ENCODE measurements at places on chromosomes 4 and X. TPM values are rescaled to one million over a fixed set of nuclear protein-coding genes. Genes with fewer than 3 reads are reported as not detected.
A peak's percentile ranks its signal among the peaks of the same experiment; 100 is the strongest.

TSPAN7 gene
- total RNA-seq, result 42.6 TPM

ADH7 gene
- not detected for total RNA-seq

IL2 gene
- total RNA-seq, result 1.8 TPM

P2RY4 gene
- total RNA-seq, result 0.30 TPM

YIPF6 gene
- total RNA-seq, result 42.4 TPM

GAGE12E gene
- not detected for total RNA-seq

DUX4 gene
- total RNA-seq, result not detected

DNA sequence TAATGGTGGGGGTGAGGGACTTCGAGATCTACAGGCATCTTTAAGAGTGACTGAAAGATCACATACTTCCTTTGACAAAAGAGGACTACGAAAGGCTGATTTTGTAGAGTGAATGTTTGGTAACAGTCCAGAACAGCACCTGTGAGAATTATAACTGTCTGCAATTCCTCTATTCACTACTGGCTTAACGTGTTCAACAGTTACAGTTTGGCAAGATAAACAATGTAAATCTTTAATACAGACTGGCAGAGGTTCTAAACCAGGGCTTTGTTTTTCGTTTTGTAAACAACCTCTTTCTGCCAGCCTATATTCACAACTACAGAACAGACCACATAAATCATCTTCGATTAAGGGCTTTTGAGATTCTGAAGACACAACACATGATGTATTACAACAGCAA lies 66.9 kb downstream of the NCAPG start:
- no peaks in the 10 kb centered on the region for H3K36me3 ChIP-seq
- H3K27me3 ChIP-seq, result no peaks in the 10 kb centered on the region
- no peak for DNase-seq
- H3K4me3 ChIP-seq, result no peak overlapping the region

GRCh38 chrX:114800719-114801118 lies 216.7 kb downstream of the IL13RA2 start:
- H3K27me3 ChIP-seq, result no peaks in the 10 kb centered on the region
- H3K36me3 ChIP-seq, result no peaks in the 10 kb centered on the region

DNA sequence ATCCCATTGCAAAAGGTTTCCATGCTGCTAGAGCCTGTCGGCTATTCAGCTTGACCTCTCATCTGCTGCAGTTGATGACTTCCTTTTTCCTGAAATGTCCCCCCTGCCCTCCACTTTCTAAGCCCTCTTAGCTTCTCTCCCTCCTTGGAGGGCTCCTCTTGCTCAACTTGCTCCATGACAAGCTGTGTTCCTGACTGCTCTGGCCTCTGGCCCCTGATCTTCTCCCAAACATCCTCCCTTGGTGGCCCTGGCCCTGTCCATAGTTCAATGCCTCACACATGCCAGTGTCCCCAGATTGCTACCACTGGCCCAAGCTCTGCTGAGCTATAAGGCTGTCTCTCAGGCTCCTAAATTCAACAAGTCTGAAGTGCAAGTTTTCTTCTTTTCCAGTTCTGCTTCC lies 29.6 kb downstream of the RASL11B start:
- H3K4me3 ChIP-seq, result no peak overlapping the region
- no peaks in the 10 kb centered on the region for H3K36me3 ChIP-seq
- no peak overlapping the region for H3K27ac ChIP-seq
- no peaks in the 10 kb centered on the region for H3K4me1 ChIP-seq
- H3K27me3 ChIP-seq, result no peaks in the 10 kb centered on the region

DNA sequence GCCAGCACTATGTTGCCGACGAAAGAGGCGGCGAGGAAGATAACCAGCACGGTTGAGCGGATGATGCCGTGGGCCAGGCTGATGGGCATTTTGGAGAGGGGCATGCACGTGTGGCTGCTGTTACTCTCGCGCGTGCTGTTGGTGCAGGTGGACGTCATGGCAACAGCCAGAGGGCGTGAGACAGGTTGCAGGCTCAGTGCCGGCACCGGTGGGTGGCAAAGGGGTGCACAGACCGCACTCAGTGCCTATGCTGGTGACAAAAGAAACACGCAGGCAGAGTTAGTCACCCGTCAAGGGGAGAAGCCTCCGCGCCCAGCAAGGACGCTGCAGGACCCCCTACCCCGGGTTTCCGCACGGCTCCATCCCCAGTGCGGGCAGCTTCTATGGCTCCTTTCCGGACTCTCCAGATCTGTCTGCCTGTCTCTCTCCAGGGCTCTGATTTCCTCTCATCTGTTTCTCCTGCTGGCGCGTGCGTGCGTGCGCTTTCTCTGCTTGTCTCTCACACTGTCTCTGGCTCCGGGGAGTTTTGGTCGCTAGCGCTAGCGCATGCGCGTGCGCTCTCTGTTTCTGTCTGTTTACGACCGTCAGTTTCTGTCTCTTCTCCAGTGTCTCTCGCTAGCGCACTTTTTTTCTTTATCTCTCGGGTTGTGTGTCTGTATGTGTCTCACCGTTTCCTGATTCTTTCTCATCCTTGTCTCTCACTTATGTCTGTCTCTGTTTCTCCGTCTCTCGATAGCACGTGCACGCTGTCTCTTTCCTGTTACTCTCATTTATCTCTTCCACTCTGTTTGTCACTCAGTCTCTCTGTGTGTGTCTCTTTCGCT lies 2.1 kb downstream of the GPR101 start:
- H3K36me3 ChIP-seq, result no peaks in the 10 kb centered on the region
- peaks cover 3% of the 10 kb centered on the region for H3K4me1 ChIP-seq
- H3K27me3 ChIP-seq, result no peaks in the 10 kb centered on the region
- no peak for DNase-seq
- H3K27ac ChIP-seq, result no peak overlapping the region
- H3K4me3 ChIP-seq, result no peak overlapping the region

GRCh38 chr4:76342191-76342590 lies 35.7 kb downstream of the STBD1 start:
- H3K4me1 ChIP-seq, result no peaks in the 10 kb centered on the region
- no peaks in the 10 kb centered on the region for H3K27me3 ChIP-seq
- no peak for DNase-seq
- H3K4me3 ChIP-seq, result no peak overlapping the region

GRCh38 chr4:148778980-148779675 lies 336.9 kb upstream of the NR3C2 start:
- H3K27me3 ChIP-seq, result no peaks in the 10 kb centered on the region
- H3K4me3 ChIP-seq, result no peak overlapping the region
- DNase-seq, result no peak
- no peaks in the 10 kb centered on the region for H3K4me1 ChIP-seq
- H3K27ac ChIP-seq, result no peak overlapping the region

GRCh38 chr4:152618971-152619370 lies 60.8 kb downstream of the TMEM154 start:
- no peak for DNase-seq
- H3K4me3 ChIP-seq, result no peak overlapping the region
- no peaks in the 10 kb centered on the region for H3K4me1 ChIP-seq
- H3K27ac ChIP-seq, result no peak overlapping the region

DNA sequence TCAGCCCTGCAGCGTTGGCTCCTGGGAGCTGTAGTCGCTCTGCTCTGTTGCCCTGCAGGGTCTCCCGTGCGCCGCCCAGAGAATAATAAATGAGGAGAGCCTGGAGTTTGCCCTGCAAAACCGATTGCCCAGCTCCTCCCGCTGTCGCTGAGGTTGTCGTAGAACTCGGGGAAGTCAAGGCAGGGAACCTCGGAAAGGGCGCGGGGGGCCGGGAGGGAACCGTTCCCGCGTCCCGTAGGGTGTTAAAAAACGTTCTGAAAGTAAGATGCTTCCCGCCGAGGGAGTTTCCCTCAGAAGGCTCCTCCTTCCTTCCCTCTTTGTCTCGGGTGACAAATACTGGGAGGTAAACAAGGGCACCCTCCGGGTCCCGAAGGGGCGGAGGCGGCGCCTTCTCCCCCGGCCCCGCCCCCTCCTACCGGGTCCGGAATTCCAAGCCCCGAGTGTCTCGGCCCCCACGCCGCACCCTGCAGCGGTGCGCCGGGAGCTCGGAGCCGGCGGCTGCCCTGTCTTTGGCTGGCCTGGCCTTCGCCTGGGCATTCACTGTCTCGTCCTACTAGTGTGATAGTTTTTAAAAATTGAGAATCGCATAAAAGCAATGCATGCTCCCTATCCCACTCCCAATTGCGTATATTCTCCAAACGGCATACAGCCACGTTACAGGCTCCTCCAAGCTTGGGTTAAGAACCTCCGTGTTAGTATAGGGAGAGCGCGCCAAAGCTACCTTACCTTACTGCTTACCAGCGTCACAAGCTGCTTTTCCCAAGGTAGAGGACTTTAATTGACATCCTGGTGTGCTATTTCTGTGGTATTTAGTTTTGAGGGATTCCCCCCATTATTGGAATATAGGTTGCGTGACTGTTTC lies 964 bp upstream of the HMGB2 start:
- H3K27ac ChIP-seq, result peak overlapping the region; percentile 99
- no peaks in the 10 kb centered on the region for H3K27me3 ChIP-seq
- peak; percentile 79 for DNase-seq
- H3K4me3 ChIP-seq, result peak overlapping the region; percentile 93
- H3K36me3 ChIP-seq, result no peaks in the 10 kb centered on the region

DNA sequence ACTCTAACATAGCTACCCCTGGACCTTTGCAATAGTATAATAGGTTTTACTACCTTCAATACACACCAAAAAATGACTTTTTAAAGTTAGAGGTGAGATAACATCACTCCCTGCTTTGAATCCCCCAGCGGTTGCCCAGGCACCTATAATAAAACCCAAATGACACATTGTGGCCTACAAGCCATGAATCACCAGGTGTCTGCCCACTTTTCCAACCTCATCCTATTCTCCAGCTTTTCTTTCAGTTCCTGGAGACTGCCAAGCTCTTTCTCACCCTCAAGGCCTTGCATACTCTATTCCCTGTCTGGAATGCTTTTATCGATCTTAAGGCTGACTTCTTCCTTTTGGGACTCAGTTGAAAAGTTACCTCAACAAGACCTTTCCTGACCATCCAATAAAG lies 16.4 kb upstream of the PRSS48 start:
- no peaks in the 10 kb centered on the region for H3K36me3 ChIP-seq
- DNase-seq, result no peak
- no peaks in the 10 kb centered on the region for H3K27me3 ChIP-seq
- H3K4me1 ChIP-seq, result peaks cover 9% of the 10 kb centered on the region
- H3K4me3 ChIP-seq, result no peak overlapping the region

- no peak for DNase-seq
- H3K4me3 ChIP-seq, result no peak overlapping the region
- no peaks in the 10 kb centered on the region for H3K4me1 ChIP-seq
- no peaks in the 10 kb centered on the region for H3K36me3 ChIP-seq
- no peak overlapping the region for H3K27ac ChIP-seq
These were observed 217.0 kb upstream of the FAT4 start for GRCh38 chr4:125097729-125098128.

- DNase-seq, result no peak
- H3K27ac ChIP-seq, result no peak overlapping the region
- H3K4me1 ChIP-seq, result no peaks in the 10 kb centered on the region
- no peaks in the 10 kb centered on the region for H3K36me3 ChIP-seq
These were observed 16.3 kb upstream of the MAOB start for GRCh38 chrX:43898406-43899035.

DNA sequence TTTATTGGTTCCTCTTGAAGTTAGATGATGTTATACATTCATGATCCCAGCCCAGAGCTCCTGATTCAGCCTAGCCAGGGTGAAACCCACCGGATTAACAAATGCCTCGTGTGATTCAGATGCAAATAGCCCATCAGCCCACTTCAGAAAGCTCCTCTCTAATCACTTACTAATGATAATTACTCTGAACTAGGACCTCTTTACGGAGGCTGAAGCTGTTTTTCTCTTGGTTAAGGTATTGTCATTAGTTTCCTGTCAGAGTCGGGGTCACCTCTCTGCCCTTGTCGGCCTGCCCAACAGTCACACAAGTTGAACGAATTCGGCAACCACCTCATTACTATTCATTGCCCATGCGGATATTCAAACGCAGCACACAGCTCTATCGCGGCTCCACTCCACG lies 36.6 kb downstream of the ZFP42 start:
- no peak overlapping the region for H3K27ac ChIP-seq
- no peaks in the 10 kb centered on the region for H3K27me3 ChIP-seq
- no peak for DNase-seq
- H3K4me1 ChIP-seq, result no peaks in the 10 kb centered on the region

DNA sequence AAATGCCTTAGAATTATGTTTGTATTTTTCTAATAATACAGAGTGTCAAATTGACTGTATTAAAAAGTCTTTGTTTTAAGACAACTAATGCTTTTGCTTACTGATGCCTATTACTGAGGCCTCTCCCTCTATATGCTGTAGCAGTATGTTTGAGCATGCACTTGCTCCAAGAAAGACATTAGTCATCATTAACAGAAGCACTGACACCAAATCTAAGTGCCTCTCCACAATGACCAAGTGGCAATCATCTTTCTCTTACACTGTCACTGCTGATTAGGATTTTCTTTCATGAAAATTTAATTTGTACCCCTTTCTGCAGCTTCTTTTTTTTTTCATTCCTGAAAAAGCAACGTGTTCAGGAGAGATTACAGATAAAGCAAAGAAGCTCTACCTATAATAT lies 11.1 kb upstream of the MAB21L2 start:
- no peak overlapping the region for H3K27ac ChIP-seq
- H3K4me3 ChIP-seq, result no peak overlapping the region
- no peaks in the 10 kb centered on the region for H3K4me1 ChIP-seq
- H3K27me3 ChIP-seq, result no peaks in the 10 kb centered on the region
- no peaks in the 10 kb centered on the region for H3K36me3 ChIP-seq

DNA sequence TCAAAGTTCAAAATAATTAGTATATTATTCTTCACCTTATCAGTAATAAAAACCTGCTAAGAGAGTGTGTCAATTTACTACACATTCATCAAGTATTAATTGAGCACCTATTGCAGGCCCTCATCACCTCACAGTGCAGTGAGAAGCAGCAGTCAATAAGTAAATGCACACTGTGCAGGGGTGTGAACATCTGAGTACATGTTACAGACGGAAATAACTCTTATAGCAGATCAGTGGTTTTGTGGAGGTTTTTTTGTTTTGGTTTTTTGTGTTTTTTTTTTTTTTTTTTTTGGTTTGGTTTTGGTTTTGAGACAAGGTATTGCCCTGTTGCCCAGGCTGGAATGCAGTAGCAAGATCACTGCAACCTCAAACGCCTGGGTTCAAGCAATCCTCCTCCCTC lies 20.3 kb downstream of the KLF3 start:
- H3K4me1 ChIP-seq, result peaks cover 48% of the 10 kb centered on the region
- H3K27me3 ChIP-seq, result no peaks in the 10 kb centered on the region
- H3K36me3 ChIP-seq, result peaks cover 71% of the 10 kb centered on the region
- H3K27ac ChIP-seq, result no peak overlapping the region

DNA sequence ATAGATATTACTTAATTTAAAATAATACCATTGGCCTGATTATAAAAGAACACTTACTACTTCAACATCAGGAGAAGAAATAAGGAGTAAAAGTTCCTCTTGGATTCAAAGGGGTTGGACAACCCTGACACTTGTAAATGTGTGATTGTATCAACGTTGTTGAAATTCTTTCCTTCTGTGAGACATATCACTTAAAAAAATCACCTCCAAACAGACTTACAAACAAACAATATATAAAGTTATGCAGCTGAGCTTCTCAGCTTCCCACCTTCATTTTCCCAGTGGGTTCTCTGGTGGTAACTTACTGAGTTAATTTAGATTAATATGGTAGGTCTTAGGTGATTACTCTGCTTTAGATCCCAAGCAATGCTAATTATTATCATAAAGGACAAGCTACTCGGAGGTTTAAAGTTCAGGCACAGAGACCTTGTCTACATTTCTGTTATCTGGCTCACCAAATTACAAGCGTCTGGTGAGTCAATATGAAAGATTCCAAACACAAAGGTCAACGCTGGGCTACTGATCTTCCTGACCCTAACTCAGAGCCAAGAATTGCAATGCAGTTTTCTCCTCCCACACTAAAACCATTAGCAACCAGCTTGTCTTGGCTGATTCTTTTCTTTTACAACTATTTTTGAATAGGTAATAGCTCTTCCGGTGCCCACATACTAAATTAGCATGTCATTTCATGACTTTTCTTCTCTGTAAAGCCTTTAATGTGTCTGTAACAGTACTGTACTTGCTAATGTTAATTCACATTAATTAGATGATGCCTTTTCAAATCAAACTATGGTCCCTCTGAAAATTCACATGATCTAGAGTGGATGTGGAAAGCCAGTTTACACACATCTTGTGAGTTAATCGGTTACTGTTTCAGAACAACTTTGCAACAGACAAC lies 157.6 kb downstream of the RASL11B start:
- no peak for DNase-seq
- no peaks in the 10 kb centered on the region for H3K36me3 ChIP-seq
